Activated CD8-positive, alpha-beta memory T cell treated with anti-CD3 and anti-CD28 coated beads for 1 hour (primary cell): ENCODE measurements at places on chromosomes 7 and 10.

- no peak for DNase-seq
These were observed 14.2 kb upstream of the SLC18A3 start for GRCh38 chr10:49595713-49596492.

DNA sequence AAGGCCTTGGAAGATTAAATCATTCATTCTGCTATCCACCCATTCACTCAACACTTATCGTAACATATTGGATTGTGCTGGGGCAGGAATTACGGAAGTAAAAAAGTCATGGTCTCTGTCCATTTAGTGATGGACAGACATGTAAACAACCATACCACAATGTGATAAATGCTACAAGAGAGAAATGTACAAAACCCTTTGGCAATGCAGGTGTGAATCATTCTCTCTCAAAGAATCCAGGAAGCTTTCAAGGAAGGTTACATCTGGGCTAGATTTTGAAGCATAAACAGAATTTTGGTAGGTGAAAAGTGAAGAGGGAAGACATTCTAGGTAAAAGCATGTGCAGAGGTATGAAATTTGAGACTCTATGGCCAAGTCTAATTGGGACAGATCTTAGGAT is 61.7 kb upstream of the KCNIP2 start:
- DNase-seq = no peak

DNA sequence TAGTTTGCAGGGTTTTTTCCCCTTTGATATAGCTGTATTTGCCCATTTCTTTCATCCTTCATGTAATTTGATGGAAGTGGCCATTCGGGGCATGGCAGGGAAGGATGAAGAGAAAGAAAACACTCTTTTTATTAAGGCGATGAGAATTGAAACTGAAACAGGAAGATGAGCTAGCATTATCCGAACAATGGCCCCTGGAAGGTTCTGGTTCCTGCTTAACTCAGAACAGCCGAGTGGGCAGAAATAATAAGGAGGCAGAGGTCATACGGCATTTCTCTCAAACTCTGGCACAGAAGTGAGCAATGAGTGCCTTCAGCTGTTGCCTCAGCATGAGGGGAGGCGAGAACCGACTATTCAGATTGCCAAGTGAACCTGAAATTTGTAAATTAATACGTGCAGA is 113.2 kb upstream of the MYO3A start:
- no peak for DNase-seq

GRCh38 chr10:54133203-54133602 is 667.8 kb downstream of the PCDH15 start:
- no peak for DNase-seq

DNA sequence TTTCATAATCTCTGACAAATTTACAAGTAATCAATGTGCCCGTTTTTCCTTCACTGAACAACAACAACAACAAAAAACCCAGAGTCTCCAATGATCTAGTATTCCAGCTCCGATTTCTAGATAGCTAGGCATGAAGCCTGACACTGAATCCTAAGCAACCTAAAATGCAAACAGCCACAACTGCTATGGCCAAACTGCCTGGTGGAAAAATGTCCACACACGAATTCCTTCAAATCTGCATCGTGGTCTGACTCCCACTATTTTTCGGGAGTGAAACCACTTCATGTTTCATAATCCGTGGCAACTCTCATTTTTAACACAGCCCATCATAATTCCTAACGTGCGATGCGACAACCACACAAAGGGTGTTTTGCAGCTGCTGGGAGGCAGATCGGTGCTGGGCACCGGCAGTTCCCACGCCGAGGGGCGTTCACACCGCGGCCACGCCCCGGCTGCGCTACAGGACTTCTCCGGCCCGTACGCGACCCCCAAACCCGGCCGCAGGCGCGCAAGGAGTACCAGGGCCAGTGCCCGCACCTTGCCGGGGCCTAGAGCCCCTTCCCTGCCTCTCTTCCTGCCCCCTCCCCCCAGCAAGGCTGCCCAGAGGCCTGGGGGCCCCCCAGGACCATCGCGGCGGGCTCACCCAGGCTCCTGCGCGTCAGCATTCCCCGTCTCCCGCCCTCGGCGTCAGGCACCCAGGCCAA is 814 bp downstream of the RUFY2 start:
- DNase-seq = peak; percentile 5

DNA sequence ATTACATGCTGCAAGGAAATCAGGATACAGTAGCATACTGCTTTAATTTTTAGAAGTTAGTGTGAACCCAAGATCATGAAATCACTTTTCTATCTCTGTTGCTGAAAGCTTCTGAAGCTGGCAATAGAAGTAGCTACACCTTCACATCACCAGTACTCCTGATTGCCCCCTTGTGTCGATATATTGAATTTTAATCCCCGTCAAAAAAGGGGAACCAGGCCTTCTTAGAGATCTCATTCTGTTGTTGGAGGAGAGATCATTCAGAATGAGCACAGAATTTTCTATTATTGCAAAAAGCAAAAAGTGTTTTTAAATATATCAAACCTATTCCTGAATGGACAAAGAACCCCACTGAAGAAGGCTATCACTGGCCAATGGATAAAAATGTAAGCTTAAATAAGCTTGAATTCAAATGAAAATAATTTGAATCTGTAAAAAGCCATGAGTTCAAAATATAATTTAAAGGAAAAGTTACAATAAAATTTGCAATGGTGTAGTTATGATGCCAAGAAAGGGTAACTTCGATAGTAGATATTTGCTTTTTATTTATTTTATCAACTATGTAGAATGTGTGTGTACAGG is 39.7 kb upstream of the TEX47 start:
- DNase-seq = no peak

GRCh38 chr7:91787931-91788330 is 92.6 kb downstream of the MTERF1 start:
- no peak for DNase-seq

DNA sequence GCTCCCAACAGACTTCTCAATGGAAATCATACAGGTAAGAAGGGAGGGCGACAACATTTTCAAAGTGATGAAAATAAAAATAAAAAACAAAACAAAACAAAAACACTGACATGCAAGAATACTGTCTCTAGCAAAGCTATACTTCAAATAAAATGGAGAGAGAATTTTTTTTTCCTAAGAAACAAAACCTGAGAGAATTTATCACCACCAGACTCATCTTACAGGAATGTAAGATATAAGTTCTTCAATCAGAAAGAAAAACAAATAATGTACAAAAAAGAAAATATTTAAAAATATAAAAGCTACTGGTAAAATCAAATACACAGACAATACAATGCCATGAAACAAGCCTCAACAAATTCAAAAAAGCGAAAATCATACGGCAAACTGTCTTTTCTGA is 113.2 kb downstream of the NRBF2 start:
- no peak for DNase-seq
